Activated CD8-positive, alpha-beta memory T cell treated with anti-CD3 and anti-CD28 coated beads, Interleukin-2, amount 50 U/mL, for 4 hours (primary cell): ENCODE measurements at places on chromosomes 11 and 22.

DNA sequence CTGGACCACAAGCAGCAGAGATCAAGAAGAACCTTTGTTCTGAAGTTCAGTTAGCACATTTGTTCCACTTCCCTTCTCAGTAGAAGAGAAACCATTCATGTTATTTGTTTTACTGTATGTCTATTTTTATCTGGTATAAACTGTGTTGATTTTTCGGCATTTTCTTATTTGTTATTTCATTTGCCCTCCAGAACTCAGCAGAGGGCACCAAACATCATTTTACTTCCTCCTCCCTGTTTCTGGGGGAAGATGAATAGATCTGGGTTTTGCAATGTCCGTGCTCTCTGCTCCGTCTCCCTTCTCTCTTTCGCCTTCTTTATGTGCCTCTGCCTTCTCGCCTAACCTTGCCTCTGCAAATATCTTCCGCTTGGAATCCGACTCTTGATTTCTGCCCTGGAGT, 366.9 kb downstream of the NTM start:
- no peak for DNase-seq

- no peak for DNase-seq
Measured at GRCh38 chr11:16883174-16883573, 131.0 kb downstream of the PLEKHA7 start.

- no peak for DNase-seq
Measured at GRCh38 chr11:13338019-13338426, 60.4 kb downstream of the BMAL1 start.

DNA sequence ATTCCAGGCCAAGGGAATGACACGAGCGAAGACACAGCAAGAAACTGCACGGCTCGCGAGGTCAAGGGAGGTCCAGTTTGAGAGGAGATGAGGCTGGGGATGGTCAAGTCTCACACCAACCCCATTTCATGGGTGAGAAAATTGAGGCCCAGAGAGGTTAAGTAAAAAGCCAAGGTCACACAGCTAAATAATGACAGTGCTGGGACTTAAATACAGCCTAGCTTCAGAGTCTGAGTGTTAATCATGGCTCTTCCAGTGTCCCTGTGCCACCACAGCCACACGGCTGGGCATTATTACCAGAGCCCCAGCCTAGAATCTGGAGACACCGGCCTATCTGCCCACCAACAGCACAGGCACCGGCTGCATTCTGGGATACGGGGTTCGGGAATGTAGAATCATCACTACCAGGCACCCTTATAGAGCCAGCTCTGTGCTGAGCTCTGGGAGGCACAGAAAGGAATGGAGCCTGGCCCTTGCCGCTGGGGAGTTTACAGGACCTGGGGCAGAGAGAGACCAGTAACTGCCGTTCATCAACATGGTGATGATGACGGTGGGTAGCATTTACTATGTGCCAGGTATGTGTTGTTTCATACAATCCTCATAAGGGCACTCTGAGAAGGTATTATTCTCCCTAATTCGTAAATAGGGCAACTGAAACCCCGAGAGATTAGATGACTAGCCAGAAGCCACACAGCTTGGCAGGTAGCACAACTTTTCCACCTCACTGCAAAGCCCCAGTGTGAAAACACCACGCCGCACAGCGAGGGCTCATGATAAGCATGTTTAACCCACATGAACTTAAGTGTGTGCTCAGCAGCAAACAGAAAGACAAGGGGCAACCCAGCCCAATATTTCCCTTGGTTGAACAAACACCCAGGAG, 51.8 kb downstream of the CD6 start:
- DNase-seq = peak; percentile 71

- no peak for DNase-seq
Measured at GRCh38 chr11:64721359-64721699, 1.7 kb downstream of the NRXN2 start.

DNA sequence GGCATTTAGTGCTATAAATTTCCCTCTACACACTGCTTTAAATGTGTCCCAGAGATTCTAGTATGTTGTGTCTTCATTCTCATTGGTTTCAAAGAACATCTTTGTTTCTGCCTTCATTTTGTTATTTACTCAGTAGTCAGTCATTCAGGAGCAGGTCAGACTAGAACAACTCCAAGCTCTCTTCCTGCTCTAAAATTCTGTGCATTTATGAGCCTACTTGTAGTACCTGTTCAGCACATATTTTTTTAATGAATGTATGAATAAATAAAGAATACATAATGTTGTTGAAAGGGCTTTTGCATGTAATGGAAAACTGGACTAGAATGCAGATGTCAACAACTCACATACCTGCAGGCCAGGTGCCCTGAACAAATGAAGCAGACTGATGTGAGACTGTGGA, 13.7 kb upstream of the HEPHL1 start:
- DNase-seq = no peak

GRCh38 chr11:19929147-19929546, 216.5 kb downstream of the NAV2 start:
- DNase-seq = no peak

GRCh38 chr11:33471541-33471940, 214.4 kb downstream of the HIPK3 start:
- no peak for DNase-seq

DNA sequence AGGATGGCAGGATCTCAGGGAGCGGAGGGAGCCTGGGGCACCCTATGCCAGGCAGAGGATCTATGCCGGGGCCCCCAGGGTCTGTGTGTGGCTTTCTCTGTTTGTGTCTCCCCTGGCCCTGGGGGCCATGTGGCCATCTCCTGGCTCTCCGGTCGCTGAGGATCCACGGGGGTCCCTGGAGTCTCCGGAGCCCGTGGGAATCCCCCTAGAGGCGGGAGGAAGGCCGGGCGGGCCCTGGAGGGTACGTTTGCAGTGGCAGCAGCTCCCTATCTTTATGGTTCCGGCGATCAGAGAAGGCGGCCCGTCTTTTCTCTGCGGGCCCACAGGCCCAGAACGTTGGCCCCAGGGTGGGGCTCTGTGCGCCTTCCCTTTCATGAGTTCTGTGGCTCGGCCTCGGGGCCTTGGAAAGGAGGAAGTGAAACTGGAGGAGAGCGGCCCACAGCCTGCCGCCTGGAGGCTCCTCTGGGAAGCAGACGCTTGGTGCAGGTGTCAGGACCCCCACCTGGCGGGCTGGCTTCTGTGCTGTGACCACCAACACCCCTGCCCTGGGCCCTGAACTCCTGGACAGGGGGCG, 82.1 kb downstream of the KCNQ1 start:
- DNase-seq = peak; percentile 14

DNA sequence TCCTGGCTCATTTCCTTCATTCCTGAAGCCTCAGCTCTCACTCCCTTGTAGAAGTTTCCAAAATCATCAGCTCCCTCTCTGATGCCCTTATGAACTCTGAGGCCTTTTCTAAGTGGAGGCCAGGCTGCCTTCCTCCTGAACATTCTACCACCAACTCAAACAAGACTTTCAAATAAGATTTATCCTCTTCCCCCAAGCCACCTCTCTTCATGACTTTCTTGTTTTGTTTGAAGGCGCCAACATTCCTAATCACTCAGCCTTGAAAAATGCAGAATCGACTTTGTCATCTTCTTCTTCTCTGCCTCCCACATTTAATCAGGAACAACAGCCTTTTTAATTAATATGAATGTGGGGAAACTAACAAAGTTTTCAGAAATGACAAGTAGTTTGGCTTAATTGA, 927.9 kb downstream of the OPCML start:
- no peak for DNase-seq
